ENCODE measurements at places on chromosomes 7 and 10.

- DNase-seq: peak; percentile 34
Observed at GRCh38 chr10:36888925-36889573, 236.3 kb upstream of the ANKRD30A start.

DNA sequence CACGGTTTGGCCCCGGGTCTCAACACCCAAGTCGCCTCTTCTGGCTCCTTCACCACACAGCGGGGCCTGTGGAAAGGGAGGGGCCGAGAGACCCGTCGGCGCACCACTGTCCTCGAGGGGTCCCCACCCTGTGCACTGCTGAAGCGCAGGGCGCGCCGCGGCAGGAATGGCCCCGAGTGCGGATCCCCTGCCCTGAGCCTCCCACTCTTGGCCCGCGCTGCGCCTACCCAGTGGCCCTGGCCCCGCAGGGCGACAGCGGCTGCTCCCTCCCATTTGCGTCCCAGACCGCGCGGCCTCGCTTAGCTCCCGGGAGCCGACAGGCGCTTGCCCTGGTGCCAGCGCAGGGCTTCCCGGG lies 2.1 kb upstream of the SFMBT2 start:
- no peak for DNase-seq

- no peak for DNase-seq
Observed at GRCh38 chr10:124122211-124122610, 28.8 kb upstream of the CHST15 start.

GRCh38 chr7:157996359-157997079 lies 591.1 kb downstream of the PTPRN2 start:
- no peak for DNase-seq

DNA sequence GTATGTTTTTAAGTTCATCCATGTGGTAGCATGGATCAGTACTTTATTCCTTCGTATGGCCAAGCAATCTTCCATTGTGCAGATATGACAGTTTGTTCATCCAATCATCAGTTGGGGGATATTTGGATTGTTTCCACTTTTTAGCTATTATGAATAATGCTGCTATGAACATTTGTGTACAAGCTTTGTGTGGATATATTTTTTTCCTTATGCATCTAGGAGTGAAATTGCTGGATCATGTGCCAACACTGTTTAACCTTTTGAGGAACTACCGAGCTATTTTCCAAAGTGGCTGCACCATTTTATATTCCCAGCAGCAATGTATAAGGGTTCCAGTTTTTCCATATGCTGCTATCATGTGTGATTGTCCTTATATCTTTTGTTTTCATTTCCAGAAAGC lies 140.1 kb downstream of the HIBADH start:
- no peak for DNase-seq

DNA sequence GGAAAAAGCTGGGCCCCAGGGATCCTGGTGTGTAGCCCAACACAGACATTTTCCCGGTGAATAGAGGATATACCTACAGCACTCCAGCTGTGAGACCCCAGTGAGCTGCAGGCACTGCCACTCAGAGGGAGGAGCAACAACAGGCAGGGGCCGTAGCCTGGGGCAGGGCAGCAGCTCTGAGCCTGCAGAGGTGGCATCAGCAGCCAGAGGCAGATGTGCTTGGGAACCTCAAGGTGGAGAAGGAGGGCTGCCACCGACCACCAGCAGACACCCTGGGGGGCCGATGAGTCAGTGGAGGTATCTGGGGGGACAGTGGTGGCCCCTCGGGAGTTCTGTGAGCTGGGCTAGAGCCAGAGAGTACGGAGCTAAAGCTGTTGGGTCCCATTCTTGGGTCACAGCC lies 110.2 kb upstream of the GDF10 start:
- DNase-seq: no peak

Measured in stimulated activated CD4-positive, alpha-beta T cell treated with anti-CD3 and anti-CD28 coated beads, Interleukin-12 subunit alpha, Interleukin-12 subunit beta, amount 100 ng/mL, for 4 hours (primary cell).